ENCODE measurements at places on chromosomes 3 and 15.

DNA sequence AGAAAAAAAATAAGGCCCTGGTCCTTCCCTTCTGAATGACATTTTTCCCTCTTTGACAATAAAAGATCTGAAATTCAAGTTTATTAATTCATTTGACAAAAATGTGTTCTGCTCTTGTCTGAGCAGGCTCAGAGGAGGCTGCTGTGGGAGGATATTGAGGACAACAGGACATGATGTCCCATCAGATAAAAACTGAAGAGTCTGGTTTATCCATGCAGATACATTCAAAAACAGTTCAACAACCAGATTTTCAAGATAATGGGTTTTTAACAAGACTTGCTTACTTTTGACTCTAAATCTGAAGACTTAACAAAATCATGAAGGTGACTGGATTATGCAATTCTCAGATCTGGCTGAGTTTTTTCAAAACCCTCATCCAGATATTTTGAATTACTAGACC is 36.9 kb upstream of the STRIT1 start:
- no peak for DNase-seq

- DNase-seq, result no peak
Measured at GRCh38 chr3:142930463-142930862, 33.0 kb downstream of the PAQR9 start.

DNA sequence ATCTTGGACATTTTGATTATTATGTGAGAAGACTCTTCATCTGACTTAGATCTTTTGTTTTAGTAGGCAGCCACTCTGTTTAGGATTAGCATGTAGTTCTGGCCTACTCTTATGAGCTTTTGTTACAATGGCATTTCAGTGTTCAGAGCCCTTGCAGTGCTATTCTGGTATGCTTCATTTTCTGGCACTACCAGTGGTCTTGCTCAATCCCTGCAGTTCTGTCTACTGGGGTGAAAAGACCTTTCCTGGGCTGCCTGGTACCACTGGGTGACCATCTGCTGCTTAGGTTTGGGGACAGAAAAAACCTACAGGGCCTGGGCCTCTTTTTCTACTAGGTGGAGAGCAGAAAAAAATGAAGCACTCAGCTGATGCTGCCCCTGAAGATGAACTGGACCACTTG is 42.5 kb downstream of the IL16 start:
- no peak for DNase-seq

GRCh38 chr3:120645083-120645845 is 36.8 kb downstream of the HGD start:
- DNase-seq, result no peak

GRCh38 chr15:51869060-51869421 is 39.6 kb downstream of the TMOD3 start:
- DNase-seq, result no peak

DNA sequence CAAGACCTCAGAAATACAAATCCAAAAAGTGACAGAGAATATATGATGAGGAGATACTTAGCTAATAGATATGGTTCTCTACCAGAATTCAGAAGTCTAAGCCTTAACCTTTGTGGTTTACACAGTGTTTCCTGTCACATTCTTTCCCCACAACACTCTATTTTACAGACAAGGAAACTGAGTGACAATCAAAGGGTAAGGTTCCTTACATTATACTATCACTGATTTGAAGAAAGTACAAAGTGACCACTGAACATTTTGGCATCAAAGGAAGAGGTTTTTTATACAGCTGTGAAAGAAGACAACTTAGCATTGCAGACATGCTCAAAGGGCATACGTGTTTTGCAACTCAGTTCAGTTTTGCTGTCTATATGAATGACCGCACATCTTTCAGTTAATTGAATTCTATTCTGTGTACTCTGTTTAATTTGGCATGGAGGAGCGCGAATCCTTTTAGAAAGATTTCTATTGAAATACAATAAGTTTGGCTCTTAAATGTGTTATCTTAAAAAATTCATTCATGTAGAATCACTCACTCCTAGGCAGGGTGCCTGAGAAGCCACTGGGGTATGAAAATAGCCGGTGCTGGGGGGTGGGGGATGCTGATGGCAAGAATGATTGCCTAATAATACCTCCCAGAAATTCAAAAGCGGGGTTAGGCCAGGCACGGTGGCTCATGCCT is 66.5 kb upstream of the SKOR1 start:
- peak; percentile 28 for DNase-seq

DNA sequence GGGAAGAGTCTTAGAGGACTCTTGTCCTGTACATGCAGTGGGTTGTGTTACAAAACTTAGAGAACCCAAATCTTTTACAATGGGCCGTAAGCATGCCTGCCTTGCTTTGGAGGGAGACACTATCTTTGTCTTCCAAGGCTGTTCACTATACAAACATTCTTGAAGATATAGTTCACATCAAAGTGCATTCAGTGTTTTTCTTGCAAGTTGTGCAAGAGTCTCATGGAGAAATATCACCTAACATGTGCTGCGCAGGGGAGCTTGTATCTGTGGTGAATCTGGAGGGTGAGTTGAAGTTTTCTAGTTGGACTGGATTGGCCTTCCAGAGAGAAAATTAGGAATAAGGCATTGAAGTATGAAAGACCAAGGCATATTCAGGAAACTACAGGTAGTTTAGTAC is 7.8 kb upstream of the PRTG start:
- no peak for DNase-seq

DNA sequence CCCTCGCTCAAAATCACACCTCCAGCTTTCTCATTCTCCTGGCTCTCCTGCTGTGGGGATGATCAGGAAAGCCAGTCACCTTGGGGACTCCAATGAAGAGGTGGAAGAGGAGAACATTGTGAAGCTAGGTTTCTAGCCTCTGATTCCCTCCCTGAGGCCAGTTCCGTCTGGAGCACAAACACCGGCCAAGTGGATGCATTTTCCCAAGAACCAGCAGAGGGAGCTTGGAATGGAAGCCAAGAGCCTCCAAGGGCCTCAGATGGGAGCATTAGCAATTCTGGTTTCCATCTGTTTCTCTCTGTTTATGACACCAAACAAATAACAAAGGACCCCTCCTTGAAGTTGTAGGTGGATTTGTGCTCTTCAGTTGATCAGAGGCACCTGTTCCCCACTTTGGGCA is 40.6 kb upstream of the NMNAT3 start:
- no peak for DNase-seq

DNA sequence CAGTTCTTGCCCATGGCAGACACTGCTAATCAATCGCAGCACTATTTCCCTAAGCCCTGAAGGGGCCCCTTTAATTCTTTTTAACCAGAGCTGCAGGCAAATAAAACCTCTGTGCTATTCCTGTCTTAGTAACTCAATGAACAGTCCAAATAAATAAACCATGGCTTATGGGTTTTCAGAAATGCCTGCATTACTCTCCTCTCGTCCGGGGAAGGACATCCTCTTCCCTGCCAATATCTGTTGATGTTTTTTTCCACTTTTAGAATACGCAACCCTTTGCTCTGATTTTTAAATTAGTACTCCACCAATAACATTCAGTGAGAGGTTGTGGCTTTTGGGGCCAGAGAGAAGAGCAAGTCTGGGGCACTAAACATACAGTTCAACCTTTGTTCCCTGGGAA is 35.2 kb upstream of the PRICKLE2 start:
- DNase-seq, result no peak

DNA sequence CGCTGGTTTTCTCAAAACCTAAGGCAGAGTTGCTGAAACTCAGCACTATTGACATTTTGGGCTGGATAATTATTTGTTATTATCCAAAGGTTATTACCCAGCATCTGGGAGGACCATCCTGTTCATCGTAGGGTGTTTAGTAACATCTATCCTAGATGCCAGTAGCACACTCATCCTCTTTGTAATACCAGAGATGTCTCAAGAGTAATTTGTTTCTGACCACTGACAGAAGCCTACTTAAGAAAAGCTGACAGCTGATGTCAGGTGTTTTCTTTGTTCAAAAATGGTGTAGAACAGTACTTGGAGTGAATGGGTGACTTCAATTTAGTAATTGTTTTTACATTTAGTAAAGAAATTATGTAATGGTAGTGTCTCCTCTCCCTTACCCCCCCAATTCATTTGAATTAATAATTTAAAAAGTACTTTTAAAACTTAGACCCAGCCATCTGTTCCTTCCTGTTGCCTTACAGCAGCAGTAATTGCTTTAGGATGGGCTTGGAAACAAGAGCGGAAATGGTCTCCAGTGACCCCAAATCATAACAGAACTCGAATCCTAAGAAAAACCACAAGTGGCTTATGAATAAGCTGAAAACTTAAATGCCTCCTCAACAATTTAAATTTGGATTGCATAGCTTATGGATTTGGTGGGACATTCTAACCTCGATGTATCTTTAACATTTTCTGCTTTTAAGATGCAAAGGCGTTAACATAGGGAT is 105.4 kb downstream of the PTPRG start:
- no peak for DNase-seq

- DNase-seq, result no peak
Measured at GRCh38 chr15:76062286-76062685, 2.5 kb downstream of the TMEM266 start.

GRCh38 chr15:90161950-90162361 is 39.2 kb upstream of the SEMA4B start:
- no peak for DNase-seq

DNA sequence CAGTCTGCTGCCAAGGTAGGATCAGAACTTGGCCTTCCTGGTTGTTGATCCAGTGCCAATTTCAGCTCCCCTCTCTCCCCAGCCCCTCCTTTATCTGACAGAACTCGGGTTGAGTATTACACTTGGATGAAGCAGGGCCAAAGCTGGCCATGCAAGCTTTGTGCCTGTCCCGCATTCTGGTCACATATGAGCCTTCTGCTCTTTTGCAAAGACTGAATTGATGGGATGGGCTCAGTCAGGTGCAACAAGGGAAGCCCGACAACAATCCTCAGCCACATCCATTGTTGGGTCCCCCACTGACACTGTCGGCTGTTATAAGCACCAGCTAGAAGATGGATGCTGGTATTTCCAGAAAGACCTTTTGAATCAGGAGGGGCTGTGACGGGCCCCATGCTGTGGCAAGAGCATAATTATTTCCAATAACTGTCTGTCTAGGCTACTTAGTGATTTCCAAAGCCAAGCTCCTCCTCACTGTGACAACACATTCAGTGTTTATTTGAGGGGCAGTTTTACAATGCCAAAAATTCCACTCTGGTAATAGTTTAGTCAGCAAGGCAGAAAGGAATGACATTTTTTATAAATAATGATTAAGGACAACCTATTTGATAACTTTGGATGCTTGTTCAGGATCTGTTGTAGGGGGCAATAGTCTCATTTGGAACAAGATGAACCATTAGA is 146.8 kb upstream of the FRMD4B start:
- no peak for DNase-seq

DNA sequence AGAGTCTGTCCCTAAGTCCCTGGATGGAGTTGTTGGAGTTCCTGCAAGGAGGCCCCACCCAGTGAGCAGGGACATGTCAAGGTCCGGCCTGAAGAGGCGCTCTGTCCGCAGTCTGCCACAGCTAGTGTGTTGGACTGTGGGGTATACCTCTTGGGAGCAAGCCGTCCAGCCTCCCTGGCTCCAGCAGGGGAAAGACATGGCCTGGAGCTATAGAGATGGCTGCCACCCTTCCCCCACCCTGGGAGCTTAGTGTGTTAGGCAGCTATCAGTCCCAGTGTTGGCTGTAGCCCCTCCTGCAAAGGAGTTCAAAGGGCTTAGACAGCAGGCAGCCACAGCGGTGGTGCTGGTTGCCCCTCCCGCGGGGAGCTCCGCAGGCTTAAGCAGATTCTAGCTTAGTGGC is 20.3 kb downstream of the IMPG2 start:
- DNase-seq, result no peak

DNA sequence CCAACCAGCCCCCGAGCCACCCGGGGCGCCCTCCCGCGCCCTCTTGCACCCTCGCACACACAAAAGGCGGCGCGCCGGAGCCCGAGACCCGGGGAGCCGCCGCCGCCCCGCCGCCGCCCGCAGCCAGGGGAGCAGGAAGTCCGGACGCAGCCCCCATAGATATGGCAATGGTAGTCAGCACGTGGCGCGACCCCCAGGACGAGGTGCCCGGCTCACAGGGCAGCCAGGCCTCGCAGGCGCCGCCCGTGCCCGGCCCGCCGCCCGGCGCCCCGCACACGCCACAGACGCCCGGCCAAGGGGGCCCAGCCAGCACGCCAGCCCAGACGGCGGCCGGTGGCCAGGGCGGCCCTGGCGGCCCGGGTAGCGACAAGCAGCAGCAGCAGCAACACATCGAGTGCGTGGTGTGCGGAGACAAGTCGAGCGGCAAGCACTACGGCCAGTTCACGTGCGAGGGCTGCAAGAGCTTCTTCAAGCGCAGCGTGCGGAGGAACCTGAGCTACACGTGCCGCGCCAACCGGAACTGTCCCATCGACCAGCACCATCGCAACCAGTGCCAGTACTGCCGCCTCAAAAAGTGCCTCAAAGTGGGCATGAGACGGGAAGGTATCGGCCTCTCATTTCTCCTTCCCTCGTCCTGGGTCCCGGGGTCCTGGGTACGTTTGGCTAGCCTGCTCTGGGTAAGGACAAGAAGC is 1.6 kb downstream of the NR2F2 start:
- DNase-seq, result no peak

- no peak for DNase-seq
Measured at GRCh38 chr15:99416191-99417188, 149.3 kb upstream of the MEF2A start.

DNA sequence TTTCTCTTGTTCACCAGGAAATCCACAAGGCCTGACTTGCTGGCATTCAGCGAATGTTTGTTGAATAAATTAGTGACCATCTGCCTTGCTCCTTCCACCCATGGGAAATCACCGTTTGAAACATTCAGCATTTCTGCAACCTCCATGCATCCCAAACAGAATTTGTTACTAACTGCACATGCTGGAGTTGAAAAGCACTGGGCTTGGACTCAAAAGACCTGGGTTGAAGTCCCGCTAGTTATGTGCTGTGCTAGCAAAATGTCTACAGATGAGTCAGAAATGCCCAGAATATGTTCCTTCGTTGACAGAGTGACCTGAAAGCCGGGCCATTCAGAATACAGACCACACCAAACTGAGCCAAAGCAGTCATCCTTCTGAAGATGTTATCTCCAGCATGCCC is 144.6 kb downstream of the ALDH1A2 start:
- DNase-seq, result no peak

GRCh38 chr3:152842413-152842812 is 7.5 kb downstream of the P2RY1 start:
- DNase-seq, result no peak

- DNase-seq, result no peak
Measured at GRCh38 chr3:99852851-99853250, 35.2 kb downstream of the CMSS1 start.

- no peak for DNase-seq
Measured at GRCh38 chr3:188663839-188664238, 507.9 kb upstream of the TPRG1 start.

- no peak for DNase-seq
Measured at GRCh38 chr3:188906236-188906635, 265.5 kb upstream of the TPRG1 start.

- no peak for DNase-seq
Measured at GRCh38 chr3:160919942-160920341, 163.9 kb downstream of the PPM1L start.

DNA sequence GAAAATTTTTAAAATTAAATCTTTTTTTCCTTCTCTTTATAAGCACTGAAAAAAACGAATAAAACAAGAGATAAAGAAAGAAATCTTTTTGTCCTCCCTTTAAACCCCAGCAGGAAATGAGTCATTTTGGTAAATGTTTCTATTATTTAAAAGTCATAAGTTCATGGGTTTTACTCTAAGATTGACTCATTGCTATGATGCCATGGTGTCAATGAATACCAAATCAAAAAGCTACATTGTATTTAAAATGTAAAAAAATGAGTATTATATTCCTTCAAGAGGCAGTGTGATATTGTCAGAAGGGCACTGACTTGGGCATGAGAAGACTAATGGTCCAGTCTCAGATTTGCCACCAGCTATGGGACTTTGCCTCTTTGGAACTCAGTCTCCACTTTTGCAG is 303.4 kb upstream of the DNAJC19 start:
- no peak for DNase-seq

GRCh38 chr3:156448300-156448699 is 106.6 kb downstream of the SSR3 start:
- peak; percentile 26 for DNase-seq

Data from CD4-positive, alpha-beta T cell treated with Interleukin-4 for 4 hours (primary cell).